Thoracic aorta (tissue), 2 donors: ENCODE measurements at places on chromosomes 2 and 18.

GRCh38 chr18:9135912-9136314 lies 668 bp upstream of the ANKRD12 start:
- no peak for DNase-seq

DNA sequence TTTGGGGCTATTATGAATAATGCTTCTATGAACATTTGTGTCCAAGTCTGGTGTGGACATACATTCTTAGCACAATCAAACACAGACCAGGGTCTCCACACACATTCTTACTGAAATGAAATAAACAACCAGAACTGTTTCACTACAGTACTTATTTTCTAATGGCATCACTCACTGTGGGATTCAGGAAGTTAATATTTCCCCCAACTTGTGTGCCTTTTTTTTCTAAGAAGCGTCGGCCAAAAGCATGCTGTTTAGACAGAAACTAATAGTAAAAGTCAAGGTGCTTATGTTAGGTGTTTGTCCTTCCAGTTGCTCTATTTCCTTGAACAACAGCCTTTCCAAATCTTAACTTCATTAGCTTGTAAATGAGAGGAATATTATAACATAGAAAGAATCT lies 117.6 kb downstream of the DOCK10 start:
- no peak for DNase-seq

DNA sequence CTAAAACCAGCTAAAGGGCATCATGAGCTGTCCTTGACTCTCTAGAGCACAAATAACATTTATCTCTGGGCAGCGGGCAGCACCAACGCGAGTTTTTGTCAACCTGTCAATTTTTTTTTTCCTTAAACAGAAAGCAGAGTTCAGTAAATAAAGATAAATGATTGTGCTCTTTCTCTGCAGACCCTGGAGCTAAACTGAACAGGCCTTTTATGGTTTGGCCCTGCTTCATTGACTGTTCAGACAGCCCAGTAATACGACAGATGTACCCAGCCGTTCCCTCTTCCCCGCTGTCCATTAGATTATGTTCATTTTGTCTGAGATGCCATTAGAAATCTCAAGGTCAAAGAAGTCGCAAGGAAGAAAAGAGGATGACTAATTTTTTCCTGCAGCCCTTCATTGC lies 280.5 kb upstream of the PIK3C3 start:
- no peak for DNase-seq

DNA sequence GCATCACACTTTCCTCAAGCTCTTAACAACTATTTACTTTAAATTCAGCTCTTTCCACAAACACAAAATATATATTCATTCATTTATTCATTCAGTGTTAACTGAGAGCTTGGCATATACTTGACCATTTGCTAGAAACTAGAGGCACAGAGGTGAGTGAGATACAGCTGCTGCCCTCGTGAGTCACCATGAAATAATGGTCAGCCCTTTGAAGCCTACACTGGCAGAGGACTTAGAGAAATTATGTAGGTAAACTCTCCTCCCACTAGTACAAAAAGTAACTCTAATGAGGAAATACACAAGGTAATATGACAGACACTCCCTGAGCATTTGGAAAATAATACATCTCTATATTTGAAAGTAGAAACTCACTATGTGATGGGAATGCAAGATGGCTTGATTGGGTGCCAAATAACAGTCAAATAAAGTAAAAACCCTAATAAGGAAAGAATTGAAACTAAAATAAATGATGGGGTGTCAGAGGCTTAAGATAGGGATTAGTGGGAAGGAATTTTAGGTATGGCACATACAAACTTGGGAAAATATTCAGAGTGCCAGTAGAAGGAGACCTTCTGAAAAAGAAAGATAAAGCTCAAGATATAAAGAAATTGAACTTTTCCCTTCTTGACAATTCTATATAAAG lies 61.1 kb downstream of the ANTXR1 start:
- DNase-seq: no peak
